Stimulated activated CD4-positive, alpha-beta T cell treated with anti-CD3 and anti-CD28 coated beads, Interleukin-12 subunit alpha, Interleukin-12 subunit beta, amount 100 ng/mL, for 24 hours (primary cell): ENCODE measurements at places on chromosomes 5 and 9.

DNA sequence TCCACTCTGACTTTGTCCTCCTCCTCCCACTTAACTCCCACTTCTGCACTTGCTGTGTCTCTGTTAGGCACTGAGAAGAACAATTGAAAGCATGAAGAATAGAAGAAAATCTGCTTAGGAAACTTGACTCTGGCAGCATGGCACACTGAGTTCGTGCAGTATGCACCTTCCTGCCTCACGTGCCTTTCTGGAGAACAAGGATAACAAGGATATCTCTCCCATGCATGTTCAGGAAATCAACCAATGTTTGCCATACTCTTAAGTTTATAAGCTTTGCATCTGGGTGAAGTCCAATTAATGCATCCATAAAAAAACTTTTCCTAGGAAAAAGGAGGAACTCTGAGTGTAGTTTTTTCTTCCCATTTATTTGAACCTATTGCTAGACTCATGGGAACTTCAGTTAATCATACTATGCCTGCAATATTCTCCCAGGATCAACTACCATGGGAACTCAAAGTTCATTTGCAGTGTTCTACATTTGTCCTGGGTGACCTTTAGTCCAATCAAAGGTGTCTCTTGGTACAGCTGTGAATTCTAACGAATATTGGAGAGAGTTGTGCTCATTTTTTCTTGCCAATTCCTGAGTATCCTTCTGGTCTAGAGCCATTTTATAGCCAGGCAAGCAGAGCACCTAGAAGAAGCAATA lies 227.0 kb downstream of the ENC1 start:
- DNase-seq: no peak

- DNase-seq: no peak
Observed at GRCh38 chr9:114483499-114483898, 21.8 kb downstream of the WHRN start.

DNA sequence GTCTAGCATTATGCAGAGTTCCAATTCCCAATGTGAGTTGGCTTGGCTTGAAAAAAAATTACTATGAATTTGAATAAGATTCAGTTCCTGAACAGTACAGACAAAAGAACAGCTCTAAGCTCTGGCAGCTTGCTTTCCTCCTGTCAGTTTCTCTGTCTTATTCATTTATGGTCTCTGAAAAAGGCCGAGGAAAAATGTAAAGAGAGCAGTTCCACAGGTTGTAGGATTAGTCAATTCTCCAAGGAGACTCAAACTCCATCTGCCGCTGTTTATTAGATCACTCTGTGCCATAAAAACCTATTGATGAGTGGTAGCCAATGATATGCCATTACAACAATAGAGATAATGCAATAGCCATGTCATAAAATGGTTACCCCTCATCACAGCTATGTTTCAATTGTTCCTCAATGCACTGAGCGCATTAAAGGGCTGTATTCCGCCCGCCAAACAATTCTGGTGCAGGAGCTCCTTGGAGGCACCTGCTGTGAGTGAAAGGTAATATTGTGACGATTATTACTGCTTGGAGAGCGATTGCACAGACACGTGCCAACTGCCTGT lies 188.2 kb downstream of the ARRDC3 start:
- no peak for DNase-seq

DNA sequence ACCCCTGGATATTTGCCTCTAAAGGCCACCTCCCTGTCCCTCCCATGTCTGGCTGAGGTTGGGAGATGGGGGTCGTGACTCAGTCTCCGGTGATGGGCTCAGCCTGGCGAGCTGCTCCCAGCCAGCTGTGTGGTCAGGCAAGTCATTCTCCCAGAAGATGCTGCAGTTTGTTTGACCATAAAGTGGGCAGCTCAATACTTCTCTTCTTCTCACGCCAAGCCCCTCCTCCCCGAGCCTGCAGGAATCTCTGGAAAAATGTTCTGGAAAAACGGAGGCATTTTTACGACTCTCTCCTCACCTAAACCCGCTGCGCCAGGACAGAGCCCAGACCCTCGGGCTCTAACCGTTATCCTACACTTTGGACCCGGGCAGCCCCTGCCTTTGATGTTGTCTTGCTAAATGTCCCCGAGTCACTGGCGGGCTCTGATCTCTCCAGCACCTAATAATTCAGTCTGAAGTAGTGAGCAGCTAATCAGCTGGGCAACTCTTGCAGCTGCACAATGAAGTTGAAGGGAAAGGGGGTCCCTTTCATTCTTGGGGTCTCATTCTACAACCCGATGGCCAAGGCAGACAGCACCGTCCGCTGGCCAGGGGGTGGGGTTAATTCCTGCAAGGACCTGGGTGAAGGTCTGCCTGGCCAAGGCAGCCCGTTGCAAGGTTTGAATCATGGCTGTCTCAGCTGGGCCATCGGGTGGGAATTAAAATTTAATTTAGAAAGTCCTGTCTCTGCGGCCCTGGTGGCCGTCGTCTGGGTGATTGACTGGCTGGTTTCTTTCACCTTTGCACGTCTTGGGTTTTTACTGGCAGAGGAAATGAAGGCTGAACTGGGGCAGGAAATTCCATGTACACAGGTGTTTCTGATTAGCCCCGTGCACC lies 12.3 kb downstream of the DCANP1 start:
- no peak for DNase-seq

DNA sequence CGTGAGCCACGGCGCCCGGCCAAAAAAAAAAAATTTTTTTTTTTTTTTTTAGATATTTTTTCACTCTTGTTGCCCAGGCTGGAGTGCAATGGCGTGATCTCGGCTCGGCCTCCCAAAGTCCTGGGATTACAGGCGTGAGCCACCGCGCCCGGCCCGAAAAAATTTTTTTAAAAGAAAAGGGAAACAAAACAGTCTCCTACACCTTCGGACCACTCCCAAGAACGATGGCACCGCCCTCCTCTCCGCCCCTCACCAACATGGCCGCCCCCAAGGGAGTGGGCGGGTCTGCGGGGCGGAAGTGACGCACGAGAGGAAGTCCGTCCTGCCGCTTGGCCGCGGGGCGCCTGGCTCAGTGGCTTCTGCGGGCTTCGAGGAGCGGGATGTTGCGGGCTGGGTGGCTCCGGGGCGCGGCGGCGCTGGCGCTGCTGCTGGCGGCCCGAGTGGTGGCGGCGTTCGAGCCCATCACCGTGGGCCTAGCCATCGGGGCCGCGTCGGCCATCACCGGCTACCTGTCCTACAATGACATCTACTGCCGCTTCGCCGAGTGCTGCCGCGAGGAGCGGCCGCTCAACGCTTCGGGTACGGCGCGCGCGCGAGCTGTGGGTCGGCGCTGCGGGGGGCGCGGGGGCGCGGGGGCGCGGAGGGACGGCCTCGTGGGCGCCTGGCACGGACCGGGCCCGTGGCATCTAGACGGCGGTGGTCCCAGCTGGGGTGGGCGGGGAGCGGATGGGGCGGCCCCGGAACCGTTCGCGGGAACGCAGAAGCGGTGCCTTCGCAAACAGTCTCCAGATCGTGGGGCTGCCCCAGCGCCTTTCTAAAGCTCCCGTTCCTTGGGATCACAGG lies at the start of gene TOR1B:
TOR1B (plus strand) TSS at position 352 of the 843 bp plus-strand sequence; CDS start at position 381, 29 bp downstream.
- peak; percentile 90 for DNase-seq
